ENCODE measurements at places on chromosomes 7 and 10. TPM values are rescaled to one million over a fixed set of nuclear protein-coding genes. Genes with fewer than 3 reads are reported as not detected.

The CALHM3 gene
- 0.34 TPM for total RNA-seq

The HMX3 gene
- total RNA-seq = 3.5 TPM

The MEIG1 gene
- total RNA-seq = 0.66 TPM

The CTBP2 gene
- total RNA-seq = 94.7 TPM

The TET1 gene
- 1.3 TPM for total RNA-seq

The LRGUK gene
- total RNA-seq = 0.57 TPM

Measured in A375 (cell line).